Uterine smooth muscle cell (primary cell): ENCODE measurements at places on chromosomes 1 and 21. TPM values are rescaled to one million over a fixed set of nuclear protein-coding genes. Genes with fewer than 3 reads are reported as not detected.

PRDX1 gene
- total RNA-seq = 560 and 892 TPM in 2 replicates

SPRR5 gene
- total RNA-seq = not detected in 2 replicates

GPN2 gene
- total RNA-seq = 9.8 and 11.1 TPM in 2 replicates

PLEKHG5 gene
- total RNA-seq = 14.7 and 17.0 TPM in 2 replicates

SHE gene
- total RNA-seq = under 0.01 and 0.12 TPM in 2 replicates

PADI4 gene
- total RNA-seq = not detected in 2 replicates
